HCT116 (cell line): ENCODE measurements at places on chromosomes 2 and 18.

DNA sequence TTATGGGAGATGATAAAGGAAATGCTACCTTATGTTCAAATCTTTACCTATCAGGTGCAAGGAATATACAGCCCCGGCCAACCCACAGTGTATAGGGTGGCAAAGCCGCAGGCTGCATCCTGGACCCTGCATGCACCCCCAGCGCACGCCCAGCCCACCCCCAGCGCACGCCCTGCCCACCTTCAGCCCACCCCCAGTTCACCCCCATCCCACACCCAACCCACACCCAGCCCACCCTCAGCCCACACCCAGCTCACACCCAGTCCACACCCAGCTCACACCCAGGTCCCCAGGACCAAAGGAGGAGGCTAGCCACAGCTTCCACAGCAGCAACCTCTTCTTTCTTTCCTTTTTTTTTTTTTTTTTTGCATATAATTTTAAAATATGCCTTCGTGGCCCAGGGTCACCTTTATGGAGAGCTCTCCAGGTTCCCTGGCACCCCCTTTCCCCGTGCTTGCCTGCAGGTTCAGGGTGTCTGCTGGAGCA, 120.9 kb downstream of the PTGR3 start:
- DNase-seq: no peak

GRCh38 chr2:100699131-100699530, 120.8 kb upstream of the NPAS2 start:
- DNase-seq: no peak

DNA sequence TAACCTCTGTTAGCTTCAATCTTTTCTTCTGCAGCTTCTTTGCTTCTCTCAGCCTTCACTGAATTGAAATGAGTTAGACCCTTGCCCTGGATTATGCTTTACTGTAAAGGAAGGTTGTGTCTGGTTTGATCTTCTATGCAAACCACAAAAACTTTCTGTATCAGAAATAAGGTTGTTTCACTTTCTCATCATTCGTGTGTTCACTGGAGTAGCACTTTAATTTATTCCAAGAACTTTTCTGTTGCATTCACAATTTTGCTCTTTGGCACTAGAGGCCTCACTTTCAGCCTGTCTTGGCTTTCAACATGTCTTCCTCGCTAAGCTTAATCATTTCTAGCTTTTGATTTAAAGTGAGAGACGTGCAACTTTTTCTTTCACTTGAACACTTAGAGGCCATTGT, 365.3 kb downstream of the TDRD15 start:
- DNase-seq: no peak

- DNase-seq: no peak
These were observed 17.9 kb downstream of the B3GNT7 start for GRCh38 chr2:231413456-231413855.

- DNase-seq: no peak
These were observed 104.9 kb downstream of the ANKRD44 start for GRCh38 chr2:197205585-197206215.

GRCh38 chr18:4125224-4125623, 329.9 kb downstream of the DLGAP1 start:
- no peak for DNase-seq
